ENCODE measurements at places on chromosomes 16 and 17.
A peak's percentile ranks its signal among the peaks of the same experiment; 100 is the strongest.

GRCh38 chr16:49809062-49809461 is 46.9 kb downstream of the ZNF423 start:
- DNase-seq, result no peak

- DNase-seq, result no peak
Observed at GRCh38 chr17:80313160-80313829, 52.6 kb downstream of the RNF213 start.

DNA sequence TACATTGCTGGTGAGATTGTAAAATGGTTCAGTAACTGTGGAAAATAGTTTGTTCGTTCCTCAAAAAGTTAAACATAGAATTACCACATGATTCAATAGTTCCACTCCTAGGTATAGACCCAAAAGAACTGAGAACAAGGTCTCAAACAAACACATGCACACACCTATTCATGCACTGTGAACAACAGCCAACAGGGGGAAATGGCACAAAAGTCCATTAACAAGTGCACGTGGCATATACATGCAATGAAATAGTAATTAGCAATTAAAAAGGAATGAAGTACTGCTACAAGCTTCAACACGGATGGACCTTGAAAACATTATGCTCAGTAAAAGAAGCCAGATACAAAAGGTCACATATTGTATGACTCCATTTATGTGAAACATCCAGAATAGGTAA is 23.8 kb downstream of the SDK2 start:
- no peak for DNase-seq

GRCh38 chr17:50943575-50943933 is 77.4 kb upstream of the TOB1 start:
- no peak for DNase-seq

GRCh38 chr17:80633207-80633606 is 88.6 kb downstream of the RPTOR start:
- DNase-seq, result no peak

GRCh38 chr17:58351831-58352595 is at the start of gene SUPT4H1:
TSS of gene SUPT4H1 (minus strand) at chr17:58352201. CDS start at chr17:58352135, 66 bp downstream.
- DNase-seq, result peak; percentile 75

- DNase-seq, result no peak
Observed at GRCh38 chr17:29772981-29773380, 150.3 kb upstream of the CORO6 start.

DNA sequence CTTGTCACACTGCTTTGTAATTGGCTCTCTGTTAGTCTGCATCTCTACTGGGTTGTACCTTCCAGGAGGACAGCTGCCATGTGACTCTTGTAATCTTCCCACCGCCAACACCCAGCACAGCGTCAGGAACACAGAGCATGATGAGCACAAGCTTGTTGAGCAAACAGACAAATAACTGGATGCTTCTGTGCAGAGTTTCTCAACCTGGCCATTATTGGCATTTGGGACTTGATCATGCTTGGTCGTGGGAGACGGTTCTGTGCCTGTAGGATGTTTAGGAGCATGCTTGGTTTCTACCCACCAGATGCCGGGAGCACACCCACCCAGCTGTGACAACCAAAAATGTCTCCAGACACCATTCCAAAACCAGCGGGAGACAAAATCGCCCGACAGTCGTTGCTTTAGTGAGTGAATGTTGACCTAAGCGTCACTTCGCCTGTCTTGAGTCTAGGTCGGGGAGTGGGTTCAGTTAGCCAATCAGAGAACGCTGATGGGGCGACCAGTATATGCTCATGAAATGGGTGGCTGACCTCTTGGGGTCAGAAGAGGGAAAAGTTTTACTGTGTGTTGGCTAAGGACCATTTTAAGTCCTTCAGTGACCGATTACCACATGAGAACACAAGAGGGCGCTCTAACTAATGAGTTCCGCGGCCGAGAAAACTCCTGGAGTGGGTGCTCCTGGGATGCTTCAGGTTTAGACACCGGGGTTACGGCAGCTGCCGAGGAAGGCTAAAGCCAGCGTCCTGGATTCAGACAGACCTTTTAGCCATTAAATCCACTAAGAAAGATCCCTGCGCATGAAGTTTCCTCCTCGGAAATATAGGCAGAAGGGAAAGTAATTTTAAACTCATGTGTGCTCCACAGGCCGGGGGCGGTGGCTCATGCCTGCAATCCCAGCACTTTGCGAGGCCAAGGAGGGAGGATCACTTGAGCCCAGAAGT is 57.8 kb upstream of the TEX2 start:
- peak; percentile 13 for DNase-seq

DNA sequence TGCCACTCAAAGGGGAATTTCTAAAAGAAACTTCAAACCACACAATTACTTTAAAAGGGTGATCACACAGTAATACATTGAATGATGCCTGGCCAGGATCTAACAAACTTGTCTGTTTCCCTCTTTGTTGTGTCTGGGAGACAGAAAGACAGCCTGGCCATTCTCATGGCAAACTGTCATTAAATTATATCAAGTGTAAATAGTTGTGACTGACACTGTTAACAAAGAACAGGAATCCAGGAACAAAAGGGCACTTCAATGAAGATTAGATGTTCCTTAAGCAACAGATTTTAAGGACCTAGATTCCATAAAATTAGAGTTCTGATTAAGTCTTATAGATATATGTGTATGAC is 383.6 kb downstream of the KCNJ2 start:
- DNase-seq, result no peak

DNA sequence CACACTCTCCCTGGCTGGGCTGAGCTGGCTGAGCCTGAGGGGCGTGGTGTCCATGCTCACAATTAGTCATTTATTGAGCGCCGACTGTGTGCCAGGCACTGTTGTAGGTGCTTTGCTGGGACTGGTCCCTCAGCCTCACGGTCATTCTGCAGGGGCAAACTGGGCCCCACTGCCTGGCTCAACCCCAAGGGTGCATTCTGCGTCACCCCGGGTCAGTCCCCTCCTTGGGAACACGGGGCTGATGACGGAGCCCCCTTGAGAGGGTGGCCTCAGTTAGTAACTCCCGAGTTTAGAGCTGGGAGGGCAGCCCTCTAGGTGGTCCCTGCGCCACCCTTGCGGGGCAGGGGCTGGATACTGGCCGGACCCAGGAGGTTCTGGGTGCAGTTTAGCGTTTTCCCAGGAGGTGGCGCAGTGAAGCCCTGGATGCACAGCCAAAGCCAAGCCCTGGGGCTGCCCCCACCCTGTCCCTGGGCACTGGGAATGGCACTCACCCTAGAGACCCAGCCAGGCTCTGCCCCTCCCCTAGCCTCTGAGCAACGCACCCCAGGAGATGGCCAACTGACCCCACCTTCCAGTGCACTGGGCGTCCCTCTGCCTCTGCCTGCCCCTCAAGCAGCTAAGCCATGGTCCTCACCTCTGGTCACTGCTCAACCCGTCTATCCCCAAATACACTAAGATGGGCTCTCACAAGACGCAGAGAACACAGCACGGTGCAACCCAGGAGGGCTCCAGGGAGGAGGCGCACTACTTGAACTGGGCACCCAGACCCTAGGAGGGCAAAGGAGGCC is 243.2 kb upstream of the GSE1 start:
- peak; percentile 21 for DNase-seq

DNA sequence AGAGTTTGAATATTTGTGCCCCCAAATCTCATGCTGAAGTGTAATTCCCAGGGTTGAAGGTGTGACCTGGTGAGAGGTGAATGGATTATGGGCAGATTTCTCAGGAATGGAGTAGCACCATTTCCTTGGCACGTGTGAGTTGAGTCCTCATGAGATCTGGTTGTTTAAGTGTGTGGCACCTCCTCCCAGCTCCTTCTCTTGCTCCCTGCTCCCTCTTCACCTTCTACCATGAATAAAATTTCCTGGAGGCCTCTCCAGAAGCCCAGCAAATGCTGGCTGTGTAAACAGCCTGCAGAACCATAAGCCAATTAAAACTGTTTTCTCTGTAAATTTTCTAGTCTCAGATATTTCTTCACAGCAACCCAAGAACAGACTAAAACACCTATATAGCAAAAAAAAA is 12.6 kb upstream of the APOH start:
- no peak for DNase-seq

- DNase-seq, result no peak
Observed at GRCh38 chr17:71349908-71350600, 770.8 kb upstream of the SOX9 start.

DNA sequence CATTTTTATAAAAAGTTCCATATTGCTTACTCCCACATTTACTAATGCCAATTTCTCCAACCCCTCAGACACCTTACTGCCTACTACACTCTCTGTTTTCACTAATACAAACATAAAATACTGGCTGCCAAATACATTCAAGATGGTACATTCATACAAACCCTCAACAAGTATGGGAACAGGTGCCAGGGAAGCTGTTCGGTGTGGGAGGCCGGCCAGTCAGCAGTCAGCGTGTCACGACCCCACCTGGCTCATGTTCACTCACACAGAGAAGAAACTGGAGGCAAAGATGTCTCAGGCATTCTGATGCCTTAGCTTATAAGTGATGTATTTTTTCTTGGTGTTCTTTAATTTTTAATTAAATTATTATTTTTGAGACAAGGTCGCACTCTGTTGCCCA is 42.4 kb upstream of the TRAP1 start:
- DNase-seq, result no peak

GRCh38 chr17:38939987-38940386 is 14.6 kb downstream of the LASP1NB start:
- no peak for DNase-seq

DNA sequence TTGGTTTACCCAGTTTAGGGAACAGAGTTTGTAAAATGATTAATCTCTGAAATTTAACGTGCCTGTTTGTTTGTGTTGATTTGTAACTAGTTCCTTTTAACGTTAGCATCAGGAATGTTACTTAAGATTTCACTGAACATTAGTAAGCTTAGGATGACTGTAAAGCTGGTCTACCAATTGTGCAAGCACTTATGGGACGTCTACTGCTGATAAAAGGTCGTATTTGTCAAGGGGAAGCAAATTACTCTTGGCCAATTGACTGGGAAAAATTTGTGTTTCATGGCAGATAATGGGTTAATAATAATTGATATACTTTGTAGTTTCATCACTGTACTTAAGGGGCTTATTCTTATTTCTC is 11.8 kb downstream of the METTL9 start:
- no peak for DNase-seq

GRCh38 chr17:72429066-72429638 is 308.3 kb downstream of the SOX9 start:
- DNase-seq, result no peak
